ENCODE measurements at places on chromosomes 7 and 10.

- no peak for DNase-seq
Measured at GRCh38 chr7:67854221-67855178, 857.9 kb downstream of the TYW1 start.

- no peak for DNase-seq
Measured at GRCh38 chr7:157829491-157829890, 492.7 kb downstream of the DNAJB6 start.

DNA sequence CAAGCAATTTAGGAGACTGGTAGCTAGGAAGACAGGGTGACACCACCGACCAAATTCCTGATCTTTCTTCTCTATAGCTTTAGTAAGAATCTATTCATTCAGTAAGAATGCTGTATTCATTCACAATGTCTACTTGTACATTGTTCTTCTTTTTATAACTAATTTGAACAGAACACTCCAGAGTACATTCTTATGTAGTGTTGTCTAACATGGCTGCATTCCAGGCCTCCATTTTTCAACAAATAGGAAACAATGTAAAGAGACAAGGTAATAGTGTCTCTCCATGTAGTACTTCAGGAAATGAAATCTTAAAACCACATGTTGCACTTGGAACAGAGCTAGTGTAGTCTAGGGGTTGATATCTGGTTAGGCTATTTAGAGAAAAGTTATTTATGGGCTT is 1.8 kb downstream of the VCL start:
- peak; percentile 10 for DNase-seq

- no peak for DNase-seq
Measured at GRCh38 chr10:88086187-88086960, 222.9 kb downstream of the PTEN start.

DNA sequence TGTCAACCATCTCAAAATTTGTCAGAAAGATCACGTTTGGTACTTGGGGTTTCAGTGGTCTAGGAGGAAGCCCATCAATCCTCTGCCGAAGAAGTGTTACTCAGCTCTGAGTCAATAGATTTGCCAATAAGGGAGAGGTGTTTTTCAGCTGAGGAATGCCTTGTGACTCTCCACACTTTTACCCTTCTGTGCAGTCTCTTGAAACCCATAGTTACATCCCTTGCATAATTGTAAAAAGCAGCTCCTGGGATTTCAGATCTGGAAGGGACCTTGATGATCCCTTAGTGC is 47.5 kb downstream of the INSYN2A start:
- no peak for DNase-seq

DNA sequence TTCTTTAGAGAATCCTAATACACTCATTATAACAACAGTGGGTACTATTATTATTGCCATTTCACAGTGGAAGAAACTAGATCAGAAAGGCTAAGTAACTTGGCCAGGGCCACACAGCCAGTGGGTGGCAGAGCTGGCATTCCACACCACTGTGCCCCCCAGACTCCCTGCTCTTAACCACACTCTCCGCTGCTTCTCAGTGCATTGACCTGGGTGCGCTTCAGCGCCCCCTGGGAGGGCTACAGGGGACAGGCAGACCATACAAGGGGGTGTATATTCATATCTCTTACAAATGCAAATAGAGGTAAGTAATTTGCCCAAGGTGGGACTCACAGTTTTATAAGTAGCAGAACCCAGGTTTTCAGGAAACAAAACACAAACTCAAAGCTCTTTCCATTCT is 77.0 kb upstream of the NMT2 start:
- DNase-seq = peak; percentile 59

DNA sequence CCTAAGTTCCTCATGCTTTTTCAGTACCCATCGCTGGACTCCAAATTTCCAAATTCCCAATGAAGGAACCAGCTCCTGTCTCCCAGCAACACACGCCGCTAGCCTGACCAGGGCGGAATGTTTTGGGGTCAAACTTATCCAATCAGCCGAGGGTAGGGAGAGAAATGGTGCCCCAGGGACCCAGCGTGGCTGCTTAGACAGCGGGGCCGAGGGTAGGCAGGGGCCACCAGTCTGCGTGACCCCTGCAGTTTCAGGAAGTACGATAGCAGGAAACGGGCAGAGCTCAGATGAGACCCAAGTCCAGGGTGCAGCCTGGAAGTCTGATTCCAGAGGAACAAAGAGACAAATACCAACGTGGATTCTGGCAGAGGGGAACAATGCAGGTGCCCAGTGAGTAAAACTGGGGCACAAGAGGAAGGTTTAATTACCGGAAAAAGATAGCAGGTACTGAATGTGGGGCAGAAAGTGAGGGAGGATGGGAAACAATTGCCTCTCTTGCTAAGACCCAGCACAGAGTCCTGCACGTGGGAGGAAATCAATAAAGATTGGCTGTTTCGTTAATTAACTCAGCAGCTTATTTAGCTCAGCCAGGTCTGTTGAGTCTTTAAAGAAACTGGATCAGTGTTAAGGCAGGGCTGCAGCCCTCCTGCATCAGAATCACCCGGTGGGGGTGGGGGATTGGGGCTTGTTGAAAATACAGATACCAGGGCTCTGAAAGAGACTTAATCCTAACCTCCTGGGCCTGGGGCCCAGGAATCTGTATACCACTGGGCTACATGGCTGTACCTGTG is 50.4 kb upstream of the NFE2L3 start:
- peak; percentile 86 for DNase-seq

DNA sequence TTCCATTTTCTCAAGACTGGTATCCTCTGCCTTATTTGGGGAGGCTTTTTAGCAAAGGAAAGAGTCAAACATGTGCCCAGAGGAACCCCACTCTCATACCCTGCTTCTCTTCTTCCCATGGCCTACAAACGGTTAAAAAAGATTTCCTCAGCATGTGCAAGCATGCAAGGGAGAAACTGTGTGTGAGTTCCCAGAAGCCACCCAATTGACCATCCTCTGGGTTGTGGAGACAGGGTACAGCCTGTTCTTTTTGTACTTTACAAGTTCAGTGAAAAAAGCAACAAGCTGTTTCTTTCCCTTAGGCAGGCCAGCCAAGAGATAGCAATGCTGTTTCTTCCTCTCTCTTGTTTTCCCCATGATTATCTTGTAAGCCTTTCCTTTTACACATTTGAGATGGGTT is 68.8 kb upstream of the MTPN start:
- no peak for DNase-seq

DNA sequence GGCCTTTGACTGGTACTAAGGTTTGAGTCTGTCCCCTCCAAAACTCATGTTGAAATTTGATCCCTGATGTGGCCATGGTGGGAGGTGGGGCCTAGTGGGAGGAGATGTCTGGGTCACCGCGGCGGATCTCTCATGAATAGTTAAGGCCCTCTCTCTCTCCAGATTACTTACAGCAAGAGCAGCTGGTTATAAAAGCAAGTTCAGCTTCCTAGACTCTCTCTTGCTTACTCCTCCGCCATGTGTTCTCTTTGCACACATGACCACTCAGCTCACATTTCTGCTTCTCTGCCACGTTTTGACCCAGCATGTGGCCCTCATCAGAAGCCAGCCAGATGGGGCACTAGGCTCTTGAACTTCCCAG is 29.9 kb upstream of the ZMIZ1 start:
- peak; percentile 78 for DNase-seq

DNA sequence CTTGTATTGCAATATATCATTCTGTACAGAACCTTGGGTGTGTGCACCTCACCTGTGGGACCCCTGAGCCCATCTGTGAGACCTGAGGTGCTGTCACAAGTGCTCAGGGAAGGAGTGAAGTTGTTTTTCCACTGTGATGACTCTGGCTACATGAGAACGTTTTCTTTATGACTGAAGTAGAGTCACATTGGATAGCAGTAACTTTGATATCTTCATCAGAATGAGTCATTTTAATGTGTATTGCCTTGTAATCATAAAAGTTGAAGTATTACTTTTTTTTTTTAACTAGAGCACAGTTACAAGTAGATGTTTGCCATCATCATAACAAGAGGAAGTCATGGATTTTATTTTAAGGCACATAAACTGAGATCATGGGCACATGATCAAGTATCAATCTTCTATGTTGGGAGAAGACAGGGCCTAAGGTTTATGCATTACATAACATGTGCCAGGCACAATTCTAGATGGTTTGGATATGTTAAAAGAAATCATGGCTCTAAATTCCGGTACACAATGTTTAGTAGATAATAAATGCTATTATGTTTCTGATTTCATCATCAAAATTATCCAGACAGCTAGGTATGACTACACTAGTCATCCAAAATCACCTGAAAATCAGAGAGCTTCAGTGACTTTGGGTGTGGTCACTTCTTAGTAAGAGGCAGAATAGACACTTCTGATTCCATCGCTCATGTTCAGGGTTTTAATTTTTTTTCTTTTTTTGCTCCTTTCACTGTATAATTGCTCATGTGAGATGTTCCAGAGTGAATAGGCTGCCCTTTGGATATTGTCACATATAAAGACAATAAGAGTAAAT is 82.7 kb upstream of the KLF6 start:
- no peak for DNase-seq

GRCh38 chr7:78769481-78770101 is 683.9 kb downstream of the MAGI2 start:
- peak; percentile 40 for DNase-seq

Data from neural progenitor cell (in vitro differentiated cells).